Kidney (tissue), 22 donors: ENCODE measurements at places on chromosomes 5 and 9. TPM values are rescaled to one million over a fixed set of nuclear protein-coding genes. Genes with fewer than 3 reads are reported as not detected.

DNA sequence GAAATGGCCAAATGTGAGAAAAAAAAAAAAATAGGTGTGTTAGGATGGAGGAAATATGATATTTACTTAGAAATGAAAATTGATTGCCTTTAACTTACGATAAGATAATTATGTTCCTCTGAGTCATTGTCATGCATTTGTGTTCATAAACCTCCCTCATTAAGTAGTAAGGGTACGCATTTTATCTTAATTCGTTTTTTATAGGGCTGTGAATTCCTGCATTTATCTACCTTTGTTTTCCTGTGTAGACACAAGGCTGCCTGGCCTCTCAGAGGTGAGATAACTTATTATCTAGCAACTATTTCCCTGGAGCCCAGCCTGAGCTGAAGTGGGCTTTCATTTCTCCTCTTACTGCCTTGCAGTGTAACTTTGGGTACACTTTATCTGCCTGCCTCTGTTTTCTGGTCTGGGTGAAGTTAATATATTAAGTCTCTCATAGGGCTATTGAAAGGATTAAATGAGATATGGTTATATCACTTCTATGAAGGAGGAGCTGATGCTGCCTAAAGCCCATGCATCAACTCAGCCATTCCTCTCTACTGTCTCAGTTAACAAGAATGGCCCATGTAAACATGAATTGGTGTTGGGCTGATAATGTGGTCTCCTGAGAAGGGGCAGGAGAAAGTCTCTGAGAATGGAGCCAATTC lies 103.8 kb upstream of the KLF4 start:
- H3K36me3 ChIP-seq = no peaks in the 10 kb centered on the region
- no peak for DNase-seq
- no peak overlapping the region for H3K27ac ChIP-seq
- no peaks in the 10 kb centered on the region for H3K4me1 ChIP-seq

CCL27 gene
- not detected for total RNA-seq

STC2 gene
- 2.7 TPM for total RNA-seq

ENC1 gene
- total RNA-seq = 7.5 TPM

PAEP gene
- not detected for total RNA-seq

NFIB gene
- 112 TPM for total RNA-seq

LCP2 gene
- 48.8 TPM for total RNA-seq

GRCh38 chr5:9558319-9558965 lies 12.6 kb upstream of the SEMA5A start:
- H3K4me3 ChIP-seq = no peak overlapping the region
- H3K27ac ChIP-seq = no peak overlapping the region
- no peaks in the 10 kb centered on the region for H3K36me3 ChIP-seq
- H3K27me3 ChIP-seq = no peaks in the 10 kb centered on the region
- DNase-seq = no peak

SPINK7 gene
- not detected for total RNA-seq

ADGRD2 gene
- not detected for total RNA-seq

NKD2 gene
- 14.1 TPM for total RNA-seq

DNA sequence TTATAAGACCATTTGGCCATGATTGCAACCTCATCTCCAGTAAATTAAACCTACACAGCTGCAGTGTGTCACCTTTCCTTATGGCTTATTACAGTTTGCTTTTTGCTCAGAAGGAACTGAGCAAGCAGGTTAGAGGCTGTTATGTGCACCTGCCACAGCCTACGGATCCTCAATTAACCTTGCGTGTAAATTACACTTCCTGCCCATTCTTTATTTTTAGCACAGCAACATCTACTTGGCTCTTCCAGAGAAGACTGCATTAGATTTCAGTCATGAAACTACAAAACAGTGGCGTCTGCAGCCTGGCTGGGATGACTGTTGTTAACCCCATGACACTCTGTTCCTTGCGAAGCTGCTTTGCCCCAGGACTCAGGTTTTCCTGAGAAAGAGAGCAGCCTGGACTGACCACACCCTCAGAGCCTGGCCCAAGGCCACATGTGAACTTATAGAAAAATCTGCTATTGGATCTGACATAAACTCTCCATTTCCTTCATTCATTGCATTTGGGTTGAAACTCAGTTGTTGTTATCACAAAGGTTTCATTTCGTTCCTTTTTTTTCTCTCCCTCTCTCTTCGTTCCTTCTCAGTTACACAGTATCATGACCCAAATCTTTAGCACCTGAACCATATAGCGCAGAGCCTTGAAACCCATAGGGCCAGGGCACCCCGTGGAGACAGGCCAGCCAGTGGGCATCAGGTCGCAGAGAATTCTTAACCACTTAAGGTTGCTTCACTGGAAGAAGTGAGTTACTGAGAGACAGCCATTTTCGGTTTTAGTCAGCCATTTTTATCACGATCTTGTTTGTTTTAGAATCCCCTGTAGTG lies 138.6 kb downstream of the PALM2AKAP2 start:
- DNase-seq = peak; percentile 93
- H3K4me3 ChIP-seq = no peak overlapping the region
- H3K27ac ChIP-seq = no peak overlapping the region
- H3K4me1 ChIP-seq = peaks cover 8% of the 10 kb centered on the region

SLC6A3 gene
- 0.54 TPM for total RNA-seq

GRCh38 chr5:37490120-37490810 lies 111.1 kb downstream of the WDR70 start:
- H3K27me3 ChIP-seq = no peaks in the 10 kb centered on the region
- no peaks in the 10 kb centered on the region for H3K36me3 ChIP-seq
- H3K27ac ChIP-seq = no peak overlapping the region
- no peaks in the 10 kb centered on the region for H3K4me1 ChIP-seq

HSDL2 gene
- total RNA-seq = 30.2 TPM

- no peak overlapping the region for H3K27ac ChIP-seq
- no peaks in the 10 kb centered on the region for H3K4me1 ChIP-seq
- DNase-seq = no peak
These were observed 772.7 kb downstream of the SEMA5A start for GRCh38 chr5:8773046-8773615.

GRCh38 chr9:15543047-15543813 lies 9.6 kb upstream of the CCDC171 start:
- no peaks in the 10 kb centered on the region for H3K36me3 ChIP-seq
- H3K27ac ChIP-seq = no peak overlapping the region
- H3K27me3 ChIP-seq = no peaks in the 10 kb centered on the region

DNA sequence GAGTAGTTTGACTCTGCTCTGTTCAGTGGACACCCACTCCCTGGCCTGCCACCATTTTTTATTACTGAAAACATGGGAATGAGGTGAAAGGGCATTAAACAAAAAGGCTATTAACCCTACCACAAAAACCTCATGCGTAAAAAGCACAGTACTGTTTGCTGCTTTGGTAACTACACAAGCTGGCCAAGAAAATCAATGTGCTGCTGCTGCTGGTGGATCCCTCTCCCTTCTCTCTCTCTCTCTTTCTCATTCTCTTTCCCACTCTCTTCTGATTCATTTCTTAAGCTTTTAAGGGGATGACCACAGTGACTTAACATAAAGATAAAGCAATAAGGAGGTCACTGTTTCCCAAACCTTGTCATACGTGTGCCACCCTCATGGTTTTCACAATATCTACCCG lies 183.2 kb upstream of the TBC1D2 start:
- H3K27me3 ChIP-seq = no peaks in the 10 kb centered on the region
- no peaks in the 10 kb centered on the region for H3K4me1 ChIP-seq
- no peaks in the 10 kb centered on the region for H3K36me3 ChIP-seq
- no peak for DNase-seq

DNA sequence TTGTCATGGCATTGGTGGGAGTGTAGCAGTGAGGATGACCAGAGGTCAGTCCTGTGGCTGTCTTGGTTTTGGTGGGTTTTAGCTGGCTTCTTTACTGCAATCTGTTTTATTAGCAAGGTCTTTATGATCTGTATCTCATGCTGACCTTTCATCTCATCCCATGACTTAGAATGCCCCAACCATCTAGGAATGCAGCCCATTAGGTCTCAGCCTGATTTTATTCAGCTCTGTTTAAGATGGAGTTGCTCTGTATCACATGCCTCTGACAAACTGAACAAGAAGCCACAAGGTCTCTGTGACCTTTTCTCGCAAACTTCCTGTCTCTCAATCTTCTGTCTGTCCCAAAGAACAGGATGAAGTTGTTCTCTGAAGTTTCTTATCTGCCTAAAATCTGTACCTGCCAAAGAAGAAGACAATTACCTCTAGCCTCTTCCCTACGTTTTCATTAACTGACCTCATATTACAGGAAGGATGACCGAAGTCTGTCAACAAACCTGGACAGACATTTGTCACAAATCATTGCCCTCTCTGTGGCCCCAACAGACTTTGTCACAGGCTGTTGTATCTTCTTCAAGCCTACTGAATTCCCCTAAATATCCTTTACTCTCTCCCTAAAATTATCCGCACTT lies 284.2 kb upstream of the SEMA6A start:
- H3K4me1 ChIP-seq = no peaks in the 10 kb centered on the region
- H3K27ac ChIP-seq = no peak overlapping the region
- H3K4me3 ChIP-seq = no peak overlapping the region
- DNase-seq = no peak

DNA sequence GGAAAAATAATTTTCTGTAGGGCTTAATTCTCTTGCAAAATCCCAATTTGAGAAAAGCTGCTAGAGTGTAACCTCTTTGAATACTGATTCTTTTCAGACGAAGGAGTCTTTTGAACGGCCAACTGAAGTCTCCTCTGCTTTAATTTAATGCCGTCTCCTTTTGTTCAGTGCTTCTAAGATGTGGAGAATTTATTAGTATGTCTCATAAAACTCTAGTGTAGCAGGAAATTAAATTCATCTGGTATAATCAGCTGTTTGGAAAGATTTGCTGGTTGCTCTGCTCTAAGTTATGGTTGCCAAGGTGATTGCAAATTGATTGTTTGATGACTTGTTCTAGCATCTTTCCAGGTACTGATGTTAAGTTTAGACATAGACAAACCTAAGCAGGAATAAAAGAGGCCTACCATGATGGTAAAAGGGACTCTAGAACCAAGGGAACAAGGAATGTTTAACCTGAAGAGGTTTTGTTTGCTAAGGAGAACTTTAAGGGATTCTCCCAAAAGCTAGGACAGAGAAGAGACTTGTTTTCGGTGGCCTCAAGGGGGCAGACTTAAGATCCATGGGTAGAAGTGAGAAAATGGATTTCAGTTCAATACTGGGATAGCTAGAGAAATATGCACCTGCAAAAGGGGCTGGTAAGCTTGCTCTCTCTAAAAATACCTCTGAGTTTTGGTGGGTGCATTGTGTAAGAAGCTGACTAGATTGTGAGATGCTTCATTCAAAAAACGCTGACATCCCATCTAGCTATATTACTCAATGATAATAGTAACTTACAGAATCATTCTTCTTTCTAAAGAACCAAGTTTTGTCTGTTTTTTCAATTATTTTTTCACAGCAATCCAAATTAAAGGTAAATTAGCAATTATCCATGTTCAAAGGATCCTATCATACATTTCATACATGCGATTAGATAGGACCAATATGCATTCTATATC lies 5.7 kb upstream of the ADRB2 start:
- no peak overlapping the region for H3K27ac ChIP-seq
- H3K4me1 ChIP-seq = no peaks in the 10 kb centered on the region
- no peaks in the 10 kb centered on the region for H3K36me3 ChIP-seq
- no peaks in the 10 kb centered on the region for H3K27me3 ChIP-seq
- H3K4me3 ChIP-seq = no peak overlapping the region
- DNase-seq = no peak

EDIL3 gene
- total RNA-seq = 32.8 TPM

DNA sequence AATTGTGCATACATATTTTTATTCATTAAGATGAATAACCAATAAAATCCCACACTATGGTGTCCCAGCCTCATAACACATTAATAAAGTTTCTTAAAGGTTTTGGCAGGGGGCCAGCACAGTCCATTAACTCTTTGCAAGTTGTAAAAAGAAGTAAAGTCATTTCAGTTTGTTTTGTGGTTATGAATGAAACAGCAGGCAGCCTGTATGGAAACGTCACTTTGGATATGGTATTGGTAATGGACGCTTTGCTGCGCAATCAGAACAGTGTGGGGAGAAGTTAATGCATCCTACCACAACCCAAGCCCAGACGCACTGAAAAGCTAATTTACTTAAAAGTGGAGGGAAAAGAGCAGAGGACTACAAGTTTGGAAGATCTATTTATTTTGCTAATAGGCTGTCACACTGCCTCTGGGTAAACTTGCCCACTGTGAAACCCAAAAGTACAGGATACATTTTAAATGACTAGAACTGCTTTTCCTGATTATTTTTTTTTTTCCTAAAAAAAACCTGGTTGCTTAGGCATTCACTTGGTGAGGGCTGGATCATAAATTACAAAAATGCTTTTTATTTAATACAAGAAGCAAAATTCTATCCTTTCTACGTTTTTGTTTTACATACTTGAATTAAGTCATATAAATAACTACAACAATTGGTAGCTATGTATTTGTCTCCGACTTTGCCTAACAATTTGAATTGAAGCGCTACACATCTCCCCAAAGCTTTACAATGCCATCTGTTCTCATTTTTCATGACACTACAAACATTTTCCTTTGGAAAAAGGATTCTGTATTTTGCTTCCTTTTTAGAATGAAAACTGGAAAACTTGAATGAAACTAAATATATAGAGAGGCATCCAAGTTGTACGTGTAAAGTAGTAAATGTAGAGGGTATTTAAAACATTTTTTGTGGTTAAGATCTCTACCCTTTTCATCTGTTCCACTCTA lies 104.3 kb downstream of the NFIB start:
- no peaks in the 10 kb centered on the region for H3K4me1 ChIP-seq
- H3K27me3 ChIP-seq = no peaks in the 10 kb centered on the region
- H3K27ac ChIP-seq = no peak overlapping the region
- H3K4me3 ChIP-seq = no peak overlapping the region
- no peaks in the 10 kb centered on the region for H3K36me3 ChIP-seq

GRCh38 chr9:120919843-120920805 lies 6.5 kb downstream of the TRAF1 start:
- no peaks in the 10 kb centered on the region for H3K36me3 ChIP-seq
- no peak for DNase-seq
- no peaks in the 10 kb centered on the region for H3K27me3 ChIP-seq
- H3K4me1 ChIP-seq = no peaks in the 10 kb centered on the region
- H3K27ac ChIP-seq = no peak overlapping the region

CBY3 gene
- not detected for total RNA-seq

DNA sequence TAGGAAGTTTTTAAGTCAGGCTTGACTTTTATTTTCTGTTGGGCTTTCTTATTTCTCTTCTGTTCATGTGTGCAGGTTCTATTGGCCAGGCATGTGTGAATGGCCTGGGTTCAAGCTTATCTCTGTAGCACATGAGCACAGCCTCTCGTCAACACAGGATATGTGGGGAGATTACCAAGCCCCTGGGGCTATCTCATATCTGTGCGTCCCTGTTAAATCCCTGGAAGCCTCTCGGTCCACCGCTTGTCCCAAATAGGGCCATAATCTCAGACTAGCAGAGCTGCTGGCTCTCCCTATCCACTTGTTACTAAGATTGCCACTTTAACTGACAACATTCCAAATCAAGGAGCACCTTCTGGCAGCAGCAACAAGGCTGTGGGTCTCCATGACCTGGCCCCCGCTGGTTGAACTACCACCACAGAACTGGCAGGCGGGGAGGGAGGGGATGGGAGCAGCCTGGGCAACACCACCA lies 28.4 kb upstream of the EBF1 start:
- H3K36me3 ChIP-seq = no peaks in the 10 kb centered on the region
- no peak overlapping the region for H3K4me3 ChIP-seq
- H3K27ac ChIP-seq = no peak overlapping the region
- no peaks in the 10 kb centered on the region for H3K4me1 ChIP-seq
- H3K27me3 ChIP-seq = no peaks in the 10 kb centered on the region

- H3K36me3 ChIP-seq = no peaks in the 10 kb centered on the region
- no peaks in the 10 kb centered on the region for H3K4me1 ChIP-seq
These were observed 377.7 kb upstream of the IRX4 start for GRCh38 chr5:2260211-2261003.

GRCh38 chr9:21958833-21959232 lies 35.4 kb downstream of the CDKN2A start:
- no peak overlapping the region for H3K4me3 ChIP-seq
- H3K36me3 ChIP-seq = no peaks in the 10 kb centered on the region
- no peak for DNase-seq
- peaks cover 5% of the 10 kb centered on the region for H3K27me3 ChIP-seq
- no peak overlapping the region for H3K27ac ChIP-seq

CDC25C gene
- 0.25 TPM for total RNA-seq
